ENCODE measurements at places on chromosomes 4 and X. TPM values are rescaled to one million over a fixed set of nuclear protein-coding genes. Genes with fewer than 3 reads are reported as not detected.

The NEUROG2 gene
- total RNA-seq = not detected

The KCNIP4 gene
- total RNA-seq = not detected

The UCP1 gene
- not detected for total RNA-seq

The BMP15 gene
- total RNA-seq = not detected

The KLHL8 gene
- total RNA-seq = 11.4 TPM

All from aorta (tissue), 5 donors.